ENCODE measurements at places on chromosomes 6 and 20.

GRCh38 chr20:47269309-47270165, 87.0 kb downstream of the ZMYND8 start:
- DNase-seq, result no peak

DNA sequence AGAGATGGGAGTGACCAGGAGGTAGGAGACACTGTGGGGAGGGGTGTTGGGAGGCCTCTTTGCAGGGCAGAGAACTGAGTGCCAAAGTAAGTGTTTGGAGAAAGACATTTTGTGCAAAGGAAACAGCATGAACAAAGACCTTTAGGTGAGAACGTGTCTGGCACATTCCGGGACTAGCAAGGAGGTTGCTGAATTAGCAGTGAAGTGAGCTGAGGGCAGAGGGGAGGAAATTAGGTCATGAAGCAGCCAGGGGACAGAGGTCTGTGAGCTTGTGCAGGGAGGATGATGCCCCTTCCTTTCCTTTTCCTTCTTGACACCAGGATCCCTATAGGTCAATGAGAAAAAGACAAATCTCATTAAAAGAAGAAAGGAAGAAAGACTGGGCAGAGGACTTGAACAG, 21.4 kb upstream of the AHCY start:
- no peak for DNase-seq

DNA sequence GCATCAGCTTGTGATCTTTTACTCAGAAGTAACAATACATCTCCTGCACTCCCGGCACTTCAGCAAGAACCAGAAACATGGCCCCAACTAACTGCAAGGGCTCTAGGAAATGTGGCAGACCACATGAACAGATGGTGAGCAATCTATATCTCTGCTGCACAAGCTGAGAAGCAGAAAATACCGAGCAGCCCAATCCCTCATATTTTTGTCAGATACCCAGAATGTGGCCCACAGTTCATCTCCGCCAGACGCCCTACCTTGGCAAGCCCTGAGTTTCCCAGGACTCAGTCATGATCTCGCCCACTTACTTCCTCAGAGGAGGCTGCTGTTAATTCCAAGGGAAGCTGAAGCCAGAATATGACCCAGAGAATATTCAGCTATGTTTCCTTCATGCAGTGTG, 63.1 kb upstream of the PHACTR1 start:
- DNase-seq, result no peak

DNA sequence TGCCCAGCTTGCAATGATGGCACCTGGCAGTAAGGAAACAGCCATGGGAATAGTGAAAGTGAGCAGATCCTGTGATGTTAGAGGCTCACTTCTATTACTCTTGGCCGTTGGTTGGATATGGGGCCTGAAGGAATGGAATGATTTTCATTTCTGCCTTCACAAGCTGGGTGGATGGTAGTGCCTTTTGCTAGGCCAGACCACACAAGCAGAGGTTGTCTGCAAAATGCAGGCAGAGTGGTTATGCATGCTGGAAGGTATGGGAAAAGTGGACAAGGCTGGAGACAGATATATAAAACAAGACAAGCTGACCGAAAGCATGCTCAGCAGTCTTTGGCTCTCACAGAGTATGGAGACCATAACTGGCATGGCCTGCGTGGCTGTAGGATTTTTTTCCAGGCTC, 50.7 kb upstream of the ERVFRD-1 start:
- no peak for DNase-seq

GRCh38 chr20:62808211-62808865, 3.7 kb downstream of the OGFR start:
- peak; percentile 85 for DNase-seq

GRCh38 chr6:6656287-6656686, 67.8 kb downstream of the LY86 start:
- DNase-seq, result no peak

- peak; percentile 83 for DNase-seq
These were observed 44.8 kb downstream of the FGD2 start for GRCh38 chr6:37050045-37050853.

GRCh38 chr20:37907330-37907676, 4.4 kb downstream of the VSTM2L start:
- no peak for DNase-seq

DNA sequence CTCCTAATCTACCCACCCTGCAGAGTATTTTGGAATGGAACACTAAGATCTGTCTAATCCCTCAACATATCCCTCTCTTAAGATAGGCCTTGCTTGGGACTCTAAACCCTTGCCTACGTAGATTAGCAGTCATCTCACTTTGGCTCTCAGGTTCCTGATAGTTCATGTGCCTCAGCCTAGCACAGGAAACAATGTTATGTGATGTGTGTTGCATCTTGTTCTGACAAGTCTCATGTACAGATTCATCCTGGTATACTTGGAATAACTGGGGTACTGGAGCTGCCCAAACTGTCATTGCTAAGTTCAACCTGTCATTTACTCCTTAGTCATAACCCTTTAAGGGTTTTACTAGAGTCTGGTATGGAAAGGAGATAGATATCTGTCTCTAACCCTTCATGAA, 34.1 kb downstream of the TREML1 start:
- DNase-seq, result no peak

DNA sequence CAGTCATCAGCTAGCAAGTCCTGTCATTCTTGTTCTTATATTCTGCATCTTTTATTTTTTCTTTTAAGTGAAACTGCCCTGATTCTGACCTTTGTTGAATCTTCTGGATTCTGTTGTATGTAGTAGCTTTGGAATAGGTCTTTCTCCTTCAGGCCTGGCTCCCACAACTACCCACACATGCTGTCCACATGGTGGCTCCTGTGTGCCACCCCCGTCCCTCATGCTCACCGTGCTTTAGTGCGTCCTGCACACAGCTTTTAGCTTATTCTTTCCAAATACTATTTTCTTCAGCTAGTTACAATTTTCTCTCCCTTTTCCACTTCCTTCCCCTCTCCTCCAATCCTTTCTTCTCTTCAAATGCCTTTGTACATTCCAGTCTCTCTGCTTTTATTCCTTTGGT, 61.8 kb downstream of the CTNNBL1 start:
- no peak for DNase-seq

- DNase-seq, result no peak
These were observed 20.0 kb downstream of the KHDRBS2 start for GRCh38 chr6:62265906-62266525.

DNA sequence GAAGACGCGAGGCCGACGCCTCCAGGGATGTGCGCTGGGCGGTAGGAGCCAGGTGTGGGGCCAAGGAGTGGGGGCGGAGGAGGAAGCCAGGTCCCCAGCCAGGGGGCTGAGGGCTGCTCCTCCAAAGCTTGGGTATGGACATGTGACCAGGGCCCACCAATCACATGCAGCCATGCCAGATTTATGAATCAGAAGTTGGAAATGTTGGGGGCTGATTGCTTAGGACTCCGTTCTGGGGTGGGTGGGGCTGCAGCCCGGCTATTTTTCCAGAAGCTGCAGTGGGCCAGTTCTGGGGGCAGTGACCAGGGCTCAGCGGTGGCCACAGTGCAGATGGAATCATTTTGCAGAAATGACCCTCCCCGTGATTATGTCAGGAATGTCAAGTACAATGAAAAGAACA, 96.0 kb downstream of the CEBPB start:
- peak; percentile 79 for DNase-seq

GRCh38 chr20:23136893-23137745, 51.0 kb upstream of the CD93 start:
- no peak for DNase-seq

DNA sequence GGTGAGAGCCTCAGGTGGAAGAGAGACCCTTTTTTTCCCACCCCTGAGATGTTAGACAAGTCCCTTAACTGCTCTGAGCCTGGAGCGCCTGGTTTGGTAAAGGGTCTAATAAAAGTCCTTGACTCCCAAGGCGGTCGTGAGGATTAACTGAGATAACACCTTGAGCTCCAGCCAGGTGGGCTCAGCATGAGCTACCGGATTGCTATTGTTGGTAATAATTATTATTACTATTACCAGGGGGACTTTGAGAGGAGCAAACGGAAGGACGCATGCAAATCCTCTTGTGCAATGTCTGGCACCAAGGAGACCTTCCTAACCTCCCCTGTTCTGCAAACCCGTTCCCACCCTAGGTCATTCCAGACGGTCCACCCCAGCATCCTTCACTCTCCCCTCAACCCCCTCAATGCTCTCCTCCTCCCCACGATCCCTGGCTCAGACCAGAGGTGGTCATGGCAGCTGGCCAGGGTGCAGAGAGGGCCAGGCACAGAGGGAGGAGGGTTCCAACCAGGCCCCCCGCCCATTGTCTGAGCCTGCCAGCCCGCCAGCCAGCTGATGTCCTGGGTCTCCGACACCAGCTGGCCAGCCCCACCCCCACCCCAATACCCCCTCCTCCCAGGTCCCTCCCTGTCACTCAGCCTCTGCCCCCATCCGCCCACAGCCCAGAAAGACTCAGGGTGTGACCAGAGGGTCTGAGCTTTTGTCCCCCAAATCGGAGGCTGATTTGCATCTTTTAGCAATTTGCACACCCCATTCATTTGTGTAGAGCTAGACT, 14.3 kb upstream of the CBFA2T2 start:
- DNase-seq, result no peak

GRCh38 chr6:53727748-53728147, 62.2 kb upstream of the KLHL31 start:
- DNase-seq, result no peak

DNA sequence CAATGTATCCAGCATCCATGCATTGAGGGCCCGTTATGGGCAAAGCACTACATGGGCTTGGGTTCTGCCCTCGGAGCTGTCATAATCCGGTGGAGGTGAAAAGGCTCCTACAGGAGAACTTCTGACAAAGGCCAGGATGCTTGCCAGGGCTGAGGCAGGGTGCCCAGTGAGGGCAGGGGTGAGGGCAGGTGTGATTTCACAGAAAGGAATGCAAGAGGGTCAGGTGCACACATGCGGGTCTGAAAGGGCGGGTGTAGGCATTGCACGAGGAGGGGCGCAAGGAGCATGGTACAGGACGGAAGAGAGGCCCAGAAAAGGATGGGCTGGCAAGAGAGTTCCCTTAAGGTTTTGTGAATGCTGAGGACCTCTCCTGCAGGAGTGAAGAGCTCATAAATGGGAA, 348.0 kb downstream of the BTBD3 start:
- DNase-seq, result no peak

DNA sequence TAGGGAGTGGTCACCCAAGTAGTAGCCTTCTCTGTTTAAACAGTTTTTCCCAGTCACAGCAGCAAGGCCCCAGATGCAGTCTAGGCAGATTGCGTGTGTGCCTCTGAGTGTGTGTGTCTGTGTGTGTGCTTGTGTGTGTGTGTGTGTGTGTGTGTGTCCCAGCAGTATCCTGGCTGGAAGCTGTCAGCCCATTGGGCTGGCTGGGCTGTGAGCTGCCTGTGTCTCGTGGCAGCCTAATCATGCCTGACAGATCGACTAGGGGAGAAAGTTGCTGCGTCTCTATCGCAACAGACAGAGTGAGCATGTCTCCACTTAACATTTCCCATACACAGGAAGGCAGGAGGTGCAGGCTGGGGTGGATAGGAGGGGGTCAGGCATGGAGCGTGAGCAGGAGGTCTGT, 42.9 kb upstream of the LRFN2 start:
- DNase-seq, result no peak

DNA sequence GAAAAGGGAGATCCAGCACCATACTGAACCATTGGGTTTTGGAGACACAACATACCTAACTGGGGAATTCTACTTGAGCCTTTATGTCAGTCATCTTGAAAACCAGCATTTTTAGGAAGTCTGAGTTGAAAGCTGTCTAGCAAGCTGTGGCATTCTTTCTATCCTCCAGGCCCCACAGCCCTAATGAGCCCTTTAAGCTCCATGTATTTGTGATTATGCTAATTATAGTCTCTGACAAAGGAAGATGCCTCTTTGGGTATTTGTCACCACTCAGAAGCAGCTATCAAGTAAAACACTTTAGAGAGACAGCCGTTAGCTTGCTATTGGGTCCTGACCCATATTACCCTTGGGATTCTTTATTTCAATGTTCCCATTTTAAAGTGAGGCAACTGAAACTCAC, 159.5 kb upstream of the MANEA start:
- no peak for DNase-seq

- DNase-seq, result peak; percentile 34
These were observed 46.6 kb downstream of the UBR2 start for GRCh38 chr6:42610416-42610815.

DNA sequence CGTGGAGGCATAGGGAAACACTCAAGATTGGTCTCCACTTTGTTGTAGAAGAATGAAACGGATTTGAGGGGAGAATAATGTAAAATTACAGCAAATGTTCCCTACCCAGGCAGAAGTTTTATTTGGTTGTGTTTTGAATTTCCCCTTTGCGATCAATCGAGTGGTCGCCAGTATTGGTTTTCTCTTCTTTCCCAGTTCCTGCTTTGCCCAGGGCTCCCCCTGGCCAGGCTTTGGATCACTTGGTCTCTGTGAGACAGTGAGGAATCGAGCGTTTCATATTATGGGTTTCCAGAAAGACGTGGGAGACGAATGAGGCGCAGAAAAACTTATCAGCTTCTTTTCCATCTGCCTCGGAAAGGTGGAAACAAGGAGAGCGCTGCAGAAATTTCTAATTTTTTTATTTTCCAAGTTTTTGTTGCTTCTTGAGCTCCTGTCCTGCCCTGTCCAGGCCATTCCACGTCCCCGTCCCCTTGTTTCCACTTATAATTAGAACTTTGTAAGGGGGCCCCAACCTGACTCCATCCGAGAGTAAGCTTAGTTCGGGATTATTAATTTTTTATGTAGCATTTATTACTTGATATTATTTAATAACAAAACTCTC, 7.5 kb upstream of the TBX18 start:
- no peak for DNase-seq

- no peak for DNase-seq
These were observed 7.2 kb upstream of the FAM50B start for GRCh38 chr6:3841711-3842565.

- DNase-seq, result no peak
These were observed 79.5 kb upstream of the TULP1 start for GRCh38 chr6:35592178-35592577.

DNA sequence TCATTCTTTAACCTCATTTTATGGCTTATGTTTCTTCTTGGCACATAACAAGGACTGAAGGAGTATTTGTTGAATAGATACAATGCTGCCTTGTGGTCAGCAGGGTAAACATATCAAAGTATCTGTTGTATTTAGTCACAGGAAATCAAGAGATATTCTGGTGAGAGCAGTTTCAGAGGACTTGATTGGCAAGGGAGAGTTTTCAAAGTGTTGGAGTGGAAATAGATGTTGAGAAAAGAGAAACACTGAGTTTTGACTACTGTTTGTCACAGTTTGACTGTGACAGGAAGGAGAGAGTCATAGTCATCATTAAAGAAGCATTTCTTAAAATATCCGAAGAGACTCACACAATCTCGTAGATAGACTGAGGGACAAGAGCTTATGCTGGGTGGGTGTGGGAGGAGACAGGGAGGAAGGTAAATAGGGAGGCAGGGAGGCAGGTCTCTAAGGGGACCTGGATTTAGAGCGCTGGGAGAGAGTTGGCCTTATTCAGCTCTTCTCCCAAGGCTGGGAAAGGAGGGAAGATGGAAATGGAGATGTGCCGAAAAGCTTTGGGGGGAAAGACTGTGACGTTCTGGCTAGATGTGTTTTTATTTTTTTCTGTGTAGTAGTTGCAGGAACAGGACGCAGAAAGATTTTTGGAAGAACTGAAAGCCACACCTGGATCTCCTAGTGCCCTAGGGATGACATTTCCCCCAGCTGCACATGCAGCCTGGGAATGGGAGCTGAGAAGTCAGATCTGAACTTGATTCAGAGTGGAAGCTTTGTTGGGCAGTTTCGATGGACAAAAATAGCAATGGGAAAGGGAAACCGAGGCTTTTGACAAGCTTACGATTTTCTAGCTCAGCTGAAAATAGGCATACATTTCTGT, 65.0 kb upstream of the IFNGR1 start:
- DNase-seq, result peak; percentile 61

- no peak for DNase-seq
These were observed 4.3 kb downstream of the RPS12 start for GRCh38 chr6:132818404-132819359.
